ENCODE measurements at places on chromosomes 11 and 22.

DNA sequence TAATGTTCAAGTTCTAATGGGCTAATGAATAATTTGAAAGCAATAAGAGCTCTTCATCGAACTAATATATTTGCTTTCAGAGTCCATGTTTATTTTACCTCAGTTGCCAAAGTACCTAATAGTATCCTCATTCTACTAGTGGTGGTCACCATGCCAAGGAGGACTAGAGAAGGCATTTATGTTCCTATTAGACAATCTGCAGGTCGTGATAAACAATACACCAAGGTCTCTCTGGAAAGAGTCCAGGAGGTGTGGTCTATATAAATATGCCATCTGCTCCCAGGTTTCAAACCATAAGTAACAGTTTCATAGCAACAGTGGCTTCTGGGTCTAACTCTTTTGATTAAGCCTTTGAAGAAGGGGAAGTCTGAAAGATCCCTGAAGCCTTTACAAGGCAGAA is 42.9 kb downstream of the ARFGAP3 start:
- DNase-seq, result no peak

- no peak for DNase-seq
Observed at GRCh38 chr11:3011891-3012885, 20.1 kb upstream of the NAP1L4 start.

GRCh38 chr11:128516886-128517285 is 70.5 kb downstream of the ETS1 start:
- no peak for DNase-seq

- no peak for DNase-seq
Observed at GRCh38 chr22:26985206-26985605, 327.8 kb downstream of the MIAT start.

- DNase-seq, result no peak
Observed at GRCh38 chr22:43511276-43511910, 99.6 kb downstream of the MPPED1 start.

Measured in stimulated activated CD4-positive, alpha-beta T cell treated with anti-CD3 and anti-CD28 coated beads, Interleukin-1b, Interleukin-23, amount 100 ng/mL, for 48 hours (primary cell).